COLO829 (cell line): ENCODE measurements at places on chromosomes 12 and 14.

DNA sequence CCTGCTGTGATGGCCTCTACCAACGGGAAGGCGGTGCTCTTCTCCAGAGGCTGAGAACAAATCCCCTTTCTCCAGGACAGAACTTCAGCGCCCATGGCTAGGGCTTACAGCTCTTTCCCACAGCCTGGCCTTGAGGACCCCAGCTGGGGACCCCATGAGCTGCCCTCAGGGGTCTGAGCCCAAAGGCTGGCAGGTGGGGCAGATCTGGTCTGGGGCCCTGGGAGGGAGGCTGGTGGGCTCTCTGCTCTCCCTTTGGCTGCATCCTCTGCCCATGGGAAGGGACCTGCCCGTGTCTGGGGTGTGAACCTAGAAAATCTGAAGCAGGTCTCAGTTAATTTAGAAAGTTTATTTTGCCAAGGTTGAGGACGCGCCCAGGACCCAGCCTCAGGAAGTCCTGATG is 322.1 kb downstream of the ADGRD1 start:
- no peak for DNase-seq

- no peak for DNase-seq
Measured at GRCh38 chr14:101478796-101479410, 82.4 kb upstream of the DIO3 start.

GRCh38 chr12:105622846-105623736 is 292.6 kb downstream of the C12orf75 start:
- DNase-seq, result no peak

- no peak for DNase-seq
Measured at GRCh38 chr14:66281036-66281776, 205.0 kb upstream of the CCDC196 start.

- peak; percentile 20 for DNase-seq
Measured at GRCh38 chr12:5912437-5913334, 32.4 kb downstream of the ANO2 start.

GRCh38 chr12:24944601-24944975 is 4.3 kb downstream of the BCAT1 start:
- no peak for DNase-seq

- no peak for DNase-seq
Measured at GRCh38 chr12:66500841-66501240, 178.0 kb downstream of the GRIP1 start.

DNA sequence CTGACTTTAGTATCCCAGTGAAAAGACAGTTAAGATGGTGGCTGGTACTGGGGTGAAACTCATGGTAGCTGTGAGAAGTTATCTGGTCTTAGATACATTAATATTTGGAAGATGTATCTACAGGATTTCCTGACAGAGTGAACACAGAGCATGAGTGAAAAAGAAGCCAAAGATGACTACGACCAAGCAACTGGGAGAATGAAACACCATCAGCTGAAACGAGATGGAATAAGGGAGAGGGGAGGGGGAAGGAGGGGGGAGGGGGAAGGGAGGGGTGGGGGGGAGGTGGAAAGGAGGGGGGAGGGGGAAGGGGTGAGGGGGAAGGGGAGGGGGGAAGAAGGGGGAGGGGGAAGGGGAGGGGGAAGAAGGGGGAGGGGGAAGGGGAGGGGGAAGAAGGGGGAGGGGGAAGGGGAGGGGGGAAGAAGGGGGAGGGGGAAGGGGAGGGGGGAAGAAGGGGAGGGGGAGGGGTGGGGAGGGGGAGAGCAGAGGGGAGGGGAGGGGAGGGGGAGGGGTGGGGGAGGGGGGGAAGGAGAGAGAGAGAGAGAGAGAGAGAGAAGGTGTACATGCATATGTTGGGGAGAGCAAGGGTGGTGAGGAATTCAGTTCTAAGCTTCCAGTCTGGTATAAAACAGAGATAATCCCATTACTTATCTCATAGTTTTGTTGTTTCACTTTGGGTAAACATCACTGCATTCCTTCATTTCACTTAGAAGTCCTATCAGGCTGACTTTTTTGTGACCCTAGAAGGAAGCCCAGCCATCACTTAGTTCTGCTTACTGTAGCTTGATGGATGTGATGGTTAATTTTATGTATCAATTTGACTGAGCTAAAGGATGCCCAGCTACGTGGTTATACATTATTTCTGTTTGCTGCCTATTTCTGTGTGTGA is 73.9 kb downstream of the SPPL3 start:
- DNase-seq, result no peak

- no peak for DNase-seq
Measured at GRCh38 chr12:131732996-131733615, 22.2 kb downstream of the SFSWAP start.

- no peak for DNase-seq
Measured at GRCh38 chr14:54713379-54713778, 146.5 kb downstream of the SAMD4A start.

DNA sequence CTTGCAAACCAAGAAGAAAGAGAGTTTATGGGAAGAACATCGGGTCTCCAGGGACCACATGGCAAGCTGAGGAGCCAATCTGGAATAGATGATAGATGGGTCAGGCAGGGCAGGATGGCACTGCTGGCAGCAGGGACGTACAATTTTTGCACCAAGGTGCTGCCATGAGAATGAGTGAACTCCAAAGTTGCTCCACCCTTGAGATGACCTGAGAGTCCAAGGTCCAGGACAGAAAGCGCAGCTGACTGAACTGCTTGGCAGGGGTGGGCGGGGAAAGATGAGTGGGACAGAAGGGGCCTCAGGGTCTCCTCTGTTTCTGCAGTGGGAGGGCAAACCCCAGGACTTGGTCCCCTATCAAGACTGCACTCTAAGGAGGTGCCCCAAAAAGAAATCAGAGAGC is 136.7 kb upstream of the GSC start:
- no peak for DNase-seq

GRCh38 chr12:77685112-77685511 is 145.6 kb upstream of the NAV3 start:
- DNase-seq, result peak; percentile 29
